Activated naive CD4-positive, alpha-beta T cell treated with anti-CD3 and anti-CD28 coated beads for 36 hours (primary cell): ENCODE measurements at places on chromosomes 1 and 21. TPM values are rescaled to one million over a fixed set of nuclear protein-coding genes. Genes with fewer than 3 reads are reported as not detected.

GRCh38 chr1:9494936-9495758 lies 44.1 kb upstream of the SLC25A33 start:
- DNase-seq: peak; percentile 69
- peak overlapping the region; percentile 68 for H3K4me3 ChIP-seq
- H3K27me3 ChIP-seq: peaks cover 2% of the 10 kb centered on the region
- H3K36me3 ChIP-seq: no peaks in the 10 kb centered on the region

GRCh38 chr1:155307247-155307740 lies 1.4 kb upstream of the FDPS start:
- H3K27ac ChIP-seq: peak overlapping the region; percentile 99
- H3K36me3 ChIP-seq: peaks cover 32% of the 10 kb centered on the region
- no peaks in the 10 kb centered on the region for H3K27me3 ChIP-seq
- H3K4me1 ChIP-seq: peaks cover 28% of the 10 kb centered on the region
- DNase-seq: peak; percentile 34
- peak overlapping the region; percentile 96 for H3K4me3 ChIP-seq

- no peak for DNase-seq
- H3K27me3 ChIP-seq: no peaks in the 10 kb centered on the region
- no peak overlapping the region for H3K4me3 ChIP-seq
- H3K36me3 ChIP-seq: peaks cover 35% of the 10 kb centered on the region
- no peak overlapping the region for H3K27ac ChIP-seq
These were observed 47.4 kb downstream of the ALG6 start for GRCh38 chr1:63414691-63415365.

DNA sequence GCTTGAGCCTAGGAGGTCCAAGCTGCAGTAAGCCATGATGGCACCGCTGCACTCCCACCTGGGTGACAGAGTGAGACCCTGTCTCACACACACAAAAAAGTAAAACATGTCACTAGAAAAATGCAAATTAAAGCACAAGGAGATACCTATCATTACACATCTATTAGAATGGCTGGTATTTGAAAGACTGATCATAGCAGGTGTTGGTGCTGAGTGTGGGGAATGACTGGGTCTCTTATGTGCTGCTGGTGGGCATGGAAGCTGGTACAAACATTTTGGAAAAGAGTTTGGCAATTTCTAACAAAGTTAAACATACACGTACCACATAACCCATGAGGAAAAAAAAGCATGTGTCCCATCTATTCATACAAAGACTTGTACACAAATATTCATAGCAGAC lies 142.1 kb upstream of the ZBTB40 start:
- no peaks in the 10 kb centered on the region for H3K4me1 ChIP-seq
- H3K27ac ChIP-seq: no peak overlapping the region
- H3K36me3 ChIP-seq: no peaks in the 10 kb centered on the region
- no peak for DNase-seq

Gene PTPN14
- total RNA-seq: 2.7 TPM

Gene TTLL10
- total RNA-seq: not detected

Gene SPSB1
- 5.0 TPM for total RNA-seq

Gene IGFN1
- not detected for total RNA-seq
